ENCODE measurements at places on chromosomes 7 and 10. TPM values are rescaled to one million over a fixed set of nuclear protein-coding genes. Genes with fewer than 3 reads are reported as not detected.

DNA sequence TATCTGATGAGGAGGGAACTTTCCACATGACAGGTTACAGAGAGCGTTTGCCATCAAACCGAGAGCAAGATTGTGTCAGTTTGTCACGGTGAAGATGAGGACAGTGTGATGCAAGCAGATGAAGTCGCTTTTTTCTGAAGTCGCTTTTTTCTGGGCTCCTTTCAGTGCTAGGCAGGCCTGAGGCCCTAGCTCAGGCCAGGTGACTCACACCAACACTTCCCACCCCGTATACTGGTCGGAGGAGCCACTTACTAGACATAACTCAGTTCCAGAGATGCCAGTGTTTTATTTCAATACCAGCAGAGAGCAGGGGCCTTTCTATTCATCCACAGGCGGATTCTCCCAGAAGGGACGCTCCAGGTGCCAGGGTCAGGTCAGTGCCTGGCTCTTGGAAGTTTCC is 58.9 kb downstream of the SFMBT2 start:
- DNase-seq, result no peak

GRCh38 chr7:107130487-107131220 is 38.1 kb upstream of the HBP1 start:
- no peak for DNase-seq

DNA sequence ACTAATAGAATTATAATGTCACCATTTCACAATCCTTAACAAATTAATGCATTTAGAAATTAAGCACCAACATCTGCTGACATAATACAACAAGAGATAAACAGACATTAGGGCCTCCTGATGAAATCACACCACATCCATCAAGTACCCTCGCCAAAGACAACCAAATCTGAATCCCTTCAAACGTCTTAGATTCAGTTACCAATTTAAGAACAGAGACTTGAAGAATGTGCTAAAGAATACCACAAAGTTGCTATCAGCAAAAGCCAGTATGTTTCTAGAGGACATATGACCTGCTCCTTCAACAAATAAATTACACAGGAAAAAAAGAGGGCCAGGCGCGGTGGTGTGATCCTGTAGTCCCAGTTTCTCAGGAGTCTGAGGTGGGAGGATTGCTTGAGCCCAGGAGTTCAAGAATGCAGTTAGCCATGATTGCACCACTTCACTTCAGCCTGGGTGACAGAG is 144.5 kb downstream of the REEP3 start:
- DNase-seq, result no peak

DNA sequence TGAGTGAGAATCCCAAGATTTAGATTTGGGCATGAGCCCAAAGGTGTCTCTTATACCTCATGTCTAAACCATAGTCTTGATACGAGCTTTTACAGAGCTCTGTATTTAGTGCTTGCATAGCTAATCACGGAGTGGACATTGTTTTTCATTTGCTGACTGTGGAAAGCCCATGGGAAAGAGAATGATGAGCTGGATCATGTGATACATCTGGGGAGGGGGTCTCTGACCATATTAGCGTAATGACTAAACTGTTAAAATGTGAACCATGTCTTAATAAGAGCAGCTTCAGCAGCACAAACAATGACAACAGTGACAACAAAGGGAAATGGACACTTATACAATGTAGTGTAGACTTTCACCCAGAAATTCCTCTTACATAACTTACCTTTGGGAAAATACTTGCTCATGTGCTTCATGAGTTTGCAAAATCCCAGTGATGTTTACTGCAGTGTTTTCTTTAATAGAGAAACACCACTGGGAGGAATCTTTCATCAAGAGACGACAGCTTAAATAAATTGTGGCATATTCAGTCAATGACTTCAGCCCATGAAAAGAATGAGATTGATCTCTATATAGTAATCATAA is 44.0 kb upstream of the ITGB1 start:
- no peak for DNase-seq

GRCh38 chr10:68781613-68782574 is 45.4 kb upstream of the STOX1 start:
- no peak for DNase-seq

DCLRE1C gene
- polyA plus RNA-seq, result 2.2 TPM

- DNase-seq, result no peak
Measured at GRCh38 chr7:16935341-16935735, 53.6 kb upstream of the AGR3 start.

SCRN1 gene
- 10.1 TPM for polyA plus RNA-seq

TAS2R5 gene
- 0.41 TPM for polyA plus RNA-seq

GRCh38 chr7:50448823-50449222 is 1.3 kb downstream of the FIGNL1 start:
- no peak for DNase-seq

- no peak for DNase-seq
Measured at GRCh38 chr7:12152196-12152918, 58.7 kb upstream of the TMEM106B start.

DNA sequence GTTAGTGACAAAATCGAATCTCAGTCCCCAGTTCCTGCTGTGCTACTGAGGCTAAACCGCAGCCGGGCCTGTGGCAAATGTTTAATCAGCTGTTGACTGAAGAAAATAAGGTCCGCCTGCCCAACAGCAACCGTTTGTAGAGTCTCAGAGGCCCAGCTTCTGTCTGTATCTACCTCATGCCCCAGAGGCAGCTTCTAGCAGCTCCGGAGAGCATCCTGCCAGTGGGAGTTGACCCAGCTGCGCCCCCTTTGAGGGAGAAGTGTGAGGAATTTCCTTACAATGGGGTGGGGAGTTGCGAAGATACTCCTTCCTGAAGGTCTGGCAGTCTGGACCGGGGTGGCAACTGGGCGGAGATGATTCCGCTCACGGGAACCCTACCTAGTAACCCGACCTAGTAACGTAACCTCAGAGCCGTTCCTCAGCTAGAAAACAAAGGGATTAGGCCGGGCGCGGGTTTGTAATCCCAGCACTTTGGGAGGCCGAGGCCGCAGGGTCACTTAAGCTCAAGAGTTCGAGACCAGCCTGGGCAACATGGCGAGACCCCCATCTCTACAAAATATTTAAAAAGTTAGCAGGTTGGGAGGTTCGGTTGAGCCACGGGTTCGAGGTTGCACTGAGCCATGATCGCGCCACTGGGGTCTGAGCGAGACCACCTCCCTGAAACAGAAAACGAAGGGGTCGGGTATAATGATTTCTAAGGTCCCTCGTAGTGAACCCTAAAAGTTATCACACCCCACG is 846 bp upstream of the ZNF775 start:
- peak; percentile 64 for DNase-seq

HMX3 gene
- polyA plus RNA-seq, result not detected

GRCh38 chr7:136009488-136010079 is 32.4 kb upstream of the MTPN start:
- no peak for DNase-seq

MARVELD1 gene
- polyA plus RNA-seq, result 10.6 TPM

LEP gene
- 1.4 TPM for polyA plus RNA-seq

- DNase-seq, result no peak
Measured at GRCh38 chr10:109746861-109747260, 176.4 kb downstream of the XPNPEP1 start.

- DNase-seq, result no peak
Measured at GRCh38 chr7:44172803-44173424, 16.3 kb downstream of the GCK start.

TET1 gene
- polyA plus RNA-seq, result 0.32 TPM

All from right cardiac atrium (tissue), 5 donors.